Immature natural killer cell (primary cell): ENCODE measurements at places on chromosomes 1 and 21.

DNA sequence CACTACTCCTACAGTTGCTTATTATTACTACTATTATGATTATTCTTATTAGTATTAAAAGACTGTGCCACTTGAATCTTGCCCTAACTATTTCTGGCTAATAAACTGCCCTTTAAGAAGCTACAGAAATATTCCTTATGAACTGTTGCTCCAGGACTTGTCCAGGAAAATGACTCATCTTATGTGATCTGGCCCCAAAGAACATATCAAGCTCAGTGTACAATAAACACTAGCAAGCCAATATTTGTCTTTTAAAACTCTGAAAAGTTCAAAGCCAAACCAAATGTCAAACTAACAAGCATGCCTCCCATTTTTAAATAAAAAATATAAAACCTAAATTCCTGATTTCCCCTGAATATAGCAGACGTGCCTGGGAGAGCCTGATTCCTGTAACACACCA lies 88.7 kb upstream of the SIM2 start:
- H3K27ac ChIP-seq: no peak overlapping the region
- peaks cover 8% of the 10 kb centered on the region for H3K27me3 ChIP-seq
- H3K4me3 ChIP-seq: no peak overlapping the region
- H3K36me3 ChIP-seq: no peaks in the 10 kb centered on the region
- H3K4me1 ChIP-seq: no peaks in the 10 kb centered on the region

DNA sequence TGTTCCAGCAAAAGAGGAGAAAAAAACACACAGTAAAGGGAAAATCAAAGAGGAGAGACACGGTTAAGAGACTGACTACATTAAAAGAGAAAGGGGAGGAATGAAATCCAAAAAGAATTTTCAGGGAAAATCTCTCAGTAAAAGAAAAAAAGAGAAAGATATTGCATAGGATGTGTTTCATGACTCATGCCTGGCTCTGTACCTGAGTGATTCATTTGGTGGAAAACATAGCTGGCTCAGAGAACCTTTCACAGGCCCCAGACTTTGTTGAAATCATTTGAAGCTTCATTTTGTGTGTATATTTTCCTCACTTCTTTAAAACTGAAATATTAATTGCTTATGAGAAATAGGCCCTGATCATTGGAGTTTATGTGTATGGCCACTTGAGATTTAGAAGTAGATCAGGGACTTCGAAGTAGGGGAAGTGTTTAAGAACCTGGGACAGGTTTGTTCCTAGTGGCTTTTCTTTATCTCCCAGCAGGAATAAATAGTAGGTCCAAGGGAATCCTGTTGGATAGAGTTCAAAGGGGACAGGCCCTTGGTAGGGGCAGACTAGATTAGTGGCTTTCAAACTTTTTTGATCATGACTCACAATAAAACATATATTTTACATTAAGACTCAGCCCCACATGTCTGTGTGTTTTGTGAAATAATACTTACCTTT lies 239.1 kb upstream of the SGIP1 start:
- no peak overlapping the region for H3K4me3 ChIP-seq
- H3K4me1 ChIP-seq: no peaks in the 10 kb centered on the region
- no peaks in the 10 kb centered on the region for H3K27me3 ChIP-seq
- no peaks in the 10 kb centered on the region for H3K36me3 ChIP-seq
- DNase-seq: no peak

DNA sequence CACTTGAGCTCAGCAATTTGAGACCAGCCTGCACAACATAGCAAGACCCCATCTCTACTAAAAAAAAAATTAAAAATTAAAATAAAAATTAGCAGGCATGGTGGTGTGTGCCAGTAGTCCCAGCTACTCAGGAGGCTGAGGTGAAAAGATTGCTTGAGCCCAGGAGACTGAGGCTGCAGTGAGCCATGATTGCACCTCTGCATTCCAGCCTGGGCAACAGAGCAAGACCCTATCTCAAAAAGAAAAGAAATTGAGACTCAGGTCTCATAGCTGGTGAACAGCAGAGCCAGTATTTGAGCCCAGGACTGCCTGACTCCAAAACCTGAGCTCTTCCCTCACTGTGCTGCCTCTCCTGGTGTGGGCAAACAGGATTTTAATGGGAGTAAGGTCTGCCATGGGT lies 28.4 kb upstream of the RCAN3 start:
- no peak overlapping the region for H3K27ac ChIP-seq
- H3K4me3 ChIP-seq: no peak overlapping the region
- no peaks in the 10 kb centered on the region for H3K4me1 ChIP-seq

- H3K4me1 ChIP-seq: no peaks in the 10 kb centered on the region
- H3K27me3 ChIP-seq: no peaks in the 10 kb centered on the region
- no peaks in the 10 kb centered on the region for H3K36me3 ChIP-seq
Observed at GRCh38 chr1:45348020-45348419, 7.8 kb upstream of the MUTYH start.

DNA sequence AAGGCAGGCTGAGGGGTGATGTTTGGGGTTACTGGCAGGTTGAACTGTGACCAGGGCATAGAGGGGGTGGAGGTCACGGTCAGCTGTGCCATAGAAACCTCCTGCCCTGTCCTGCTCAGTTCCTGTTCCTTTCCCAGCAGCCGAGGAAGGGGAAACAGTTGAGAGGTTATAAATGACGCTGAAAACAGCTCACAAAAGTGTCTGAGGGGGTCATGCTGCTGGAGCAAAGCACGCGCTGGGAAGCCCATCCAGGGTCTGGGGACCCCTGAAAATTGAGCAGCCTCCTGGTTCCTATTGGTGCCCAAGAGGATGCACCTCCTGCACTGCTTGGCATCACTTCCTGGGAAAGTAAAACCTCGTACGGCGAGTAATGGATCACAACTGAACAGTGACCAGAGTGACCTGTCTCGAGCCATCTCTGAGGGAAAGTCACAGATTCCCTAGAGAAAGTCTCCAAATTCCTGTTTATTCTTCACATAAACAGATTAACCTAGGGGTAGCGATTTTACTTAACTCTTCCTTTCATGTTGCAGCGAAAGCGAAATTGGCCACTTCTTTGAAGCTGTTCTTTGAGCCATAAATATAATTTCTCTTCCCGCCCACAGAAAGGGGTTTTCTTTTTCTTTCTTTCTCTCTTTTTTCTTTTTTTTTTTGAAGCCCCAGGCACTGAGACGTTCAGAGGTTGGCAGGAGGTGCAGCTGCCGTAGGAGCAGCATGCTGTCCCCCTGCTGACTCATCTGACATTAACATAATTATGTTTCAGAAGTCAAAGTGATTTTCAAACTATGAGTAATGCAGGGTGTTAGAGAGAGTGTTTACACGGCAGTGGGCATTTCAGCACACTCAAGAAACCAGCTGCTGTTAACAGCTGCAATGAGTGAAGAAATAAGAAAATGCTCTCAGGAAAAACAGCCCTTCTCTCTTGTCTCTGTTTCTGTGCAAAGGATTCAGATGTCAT lies 41.8 kb upstream of the ATF3 start:
- peaks cover 3% of the 10 kb centered on the region for H3K27me3 ChIP-seq
- H3K27ac ChIP-seq: peak overlapping the region; percentile 98
- no peaks in the 10 kb centered on the region for H3K36me3 ChIP-seq
- H3K4me1 ChIP-seq: peaks cover 22% of the 10 kb centered on the region

DNA sequence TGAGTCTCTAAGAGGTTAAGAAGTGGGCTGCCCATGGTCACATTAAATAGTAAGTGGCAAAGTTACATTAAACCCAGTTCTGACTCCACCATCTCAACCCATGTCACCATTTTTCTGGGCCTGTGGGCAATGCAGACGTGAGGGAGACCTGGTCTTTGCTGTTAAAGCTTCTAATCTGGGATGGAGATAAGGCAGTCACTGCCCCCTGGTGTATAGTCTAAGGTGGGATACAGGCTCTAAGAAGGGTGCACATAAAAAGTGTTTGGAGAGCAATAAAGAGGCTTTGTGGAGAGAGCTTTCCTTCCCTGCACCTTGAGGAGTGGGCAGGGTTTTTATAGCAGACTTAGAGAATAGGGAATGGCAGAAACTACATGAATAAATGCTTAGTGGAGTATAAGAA lies 141.3 kb downstream of the ROR1 start:
- H3K4me3 ChIP-seq: no peak overlapping the region
- H3K27me3 ChIP-seq: peaks cover 9% of the 10 kb centered on the region
- H3K36me3 ChIP-seq: no peaks in the 10 kb centered on the region
- H3K27ac ChIP-seq: no peak overlapping the region
- peak; percentile 21 for DNase-seq
- H3K4me1 ChIP-seq: no peaks in the 10 kb centered on the region

DNA sequence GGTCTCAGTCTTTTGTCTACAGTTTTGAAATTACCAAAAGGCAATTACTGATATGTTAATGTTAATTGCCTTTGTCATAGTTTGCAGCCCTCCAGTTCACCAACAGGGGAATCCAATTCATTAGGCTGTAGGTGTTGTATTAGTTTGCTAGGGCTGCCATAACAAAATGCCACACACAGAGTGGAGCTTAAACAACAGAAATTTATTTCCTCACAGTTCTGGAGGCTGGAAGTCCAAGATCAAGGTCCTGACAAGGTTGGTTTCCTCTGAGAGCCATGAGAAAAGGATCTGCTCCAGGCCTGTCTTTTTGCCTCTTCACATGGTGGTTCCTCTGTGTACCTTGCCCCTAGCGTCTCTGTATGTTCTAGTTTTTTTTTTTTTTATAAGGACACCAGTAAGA lies 1.3 kb downstream of the RTCA start:
- H3K4me1 ChIP-seq: peaks cover 73% of the 10 kb centered on the region
- peaks cover 11% of the 10 kb centered on the region for H3K27me3 ChIP-seq
- H3K4me3 ChIP-seq: peak overlapping the region; percentile 100
- peak overlapping the region; percentile 32 for H3K27ac ChIP-seq
- H3K36me3 ChIP-seq: peaks cover 40% of the 10 kb centered on the region

DNA sequence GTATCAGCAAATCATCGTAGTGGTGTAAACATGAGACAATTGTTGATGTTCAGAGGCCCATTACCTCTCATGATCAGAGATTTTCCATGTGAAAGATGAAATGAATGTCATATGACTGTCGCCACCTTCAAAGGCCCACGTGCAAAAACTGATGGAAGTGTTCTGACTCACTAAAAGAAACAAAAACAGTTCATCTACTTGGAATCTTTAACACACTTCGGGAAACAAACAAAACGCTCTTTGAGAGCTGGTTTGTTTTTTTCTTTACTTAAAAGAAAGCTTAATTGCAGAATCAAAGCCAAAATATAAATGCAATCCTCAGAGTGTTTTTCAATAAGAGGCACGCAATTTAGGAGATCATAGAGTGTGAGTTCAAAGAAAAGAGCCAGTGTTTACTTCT lies 100.8 kb downstream of the PLPPR4 start:
- no peaks in the 10 kb centered on the region for H3K4me1 ChIP-seq
- H3K27ac ChIP-seq: no peak overlapping the region
- no peaks in the 10 kb centered on the region for H3K27me3 ChIP-seq
- DNase-seq: no peak
- no peaks in the 10 kb centered on the region for H3K36me3 ChIP-seq

DNA sequence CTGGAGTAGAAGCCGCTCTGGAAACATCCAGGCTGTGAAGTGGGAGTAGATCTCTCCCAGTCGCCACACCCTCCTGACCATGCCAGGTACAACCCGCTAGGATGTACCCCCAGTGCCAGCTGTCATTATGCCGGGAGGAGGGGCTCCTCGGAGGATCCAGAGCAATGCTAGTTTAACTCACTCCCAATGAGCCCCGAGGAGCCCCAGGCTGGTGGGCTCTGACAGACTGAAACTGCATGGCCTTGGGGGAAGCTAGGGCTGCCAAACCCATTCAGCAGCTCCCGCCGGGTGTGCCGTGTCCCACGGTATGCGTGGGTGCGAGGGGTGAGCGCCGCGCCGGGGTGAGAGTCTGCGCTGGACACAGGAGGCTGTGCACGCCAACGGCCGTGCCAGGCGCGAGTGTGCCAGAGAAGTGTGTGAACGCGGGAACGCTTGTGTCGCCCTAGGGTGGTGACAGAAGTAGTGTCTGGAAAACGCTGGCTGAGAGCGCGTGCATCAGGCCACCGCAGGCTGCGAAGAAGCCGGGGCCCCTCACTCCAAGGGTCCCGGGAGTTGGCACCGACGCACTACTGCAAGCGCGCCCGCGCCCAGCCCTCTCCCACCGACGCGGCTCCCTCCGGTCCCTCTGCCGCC lies 177.1 kb upstream of the EDN2 start:
- H3K27ac ChIP-seq: no peak overlapping the region
- H3K27me3 ChIP-seq: peaks cover 5% of the 10 kb centered on the region
- no peaks in the 10 kb centered on the region for H3K36me3 ChIP-seq
- no peak for DNase-seq

DNA sequence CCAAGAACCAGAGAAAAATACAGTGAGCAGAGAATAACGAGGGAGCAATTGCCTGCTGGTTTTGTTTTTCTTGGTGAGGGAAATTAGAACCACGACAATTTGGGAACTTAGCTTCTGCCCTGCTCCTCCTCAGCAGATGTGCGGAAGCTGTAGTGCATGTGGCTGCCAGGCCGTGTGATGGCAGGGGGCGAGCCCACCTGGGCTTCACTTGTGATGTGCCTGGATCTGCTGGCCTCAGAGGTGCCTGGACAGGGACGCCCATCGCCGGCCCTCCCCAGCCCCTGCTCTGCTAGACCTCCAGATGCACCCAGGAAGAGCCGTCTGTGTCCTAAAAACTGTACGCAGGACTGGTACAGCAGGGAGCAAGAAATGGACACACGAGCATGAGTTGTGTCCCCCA lies 28.5 kb upstream of the C1orf174 start:
- no peak overlapping the region for H3K4me3 ChIP-seq
- H3K4me1 ChIP-seq: no peaks in the 10 kb centered on the region
- no peaks in the 10 kb centered on the region for H3K36me3 ChIP-seq
- H3K27ac ChIP-seq: no peak overlapping the region

GRCh38 chr1:183110326-183110880 lies 75.7 kb upstream of the LAMC2 start:
- H3K4me3 ChIP-seq: no peak overlapping the region
- peaks cover 2% of the 10 kb centered on the region for H3K27me3 ChIP-seq
- no peak overlapping the region for H3K27ac ChIP-seq
- H3K4me1 ChIP-seq: no peaks in the 10 kb centered on the region
- no peaks in the 10 kb centered on the region for H3K36me3 ChIP-seq
- no peak for DNase-seq
